ENCODE measurements at places on chromosomes 6 and 20. TPM values are rescaled to one million over a fixed set of nuclear protein-coding genes. Genes with fewer than 3 reads are reported as not detected.

- DNase-seq: no peak
- H3K4me3 ChIP-seq: no peak overlapping the region
- no peaks in the 10 kb centered on the region for H3K36me3 ChIP-seq
- H3K27me3 ChIP-seq: peaks cover 46% of the 10 kb centered on the region
These were observed 98.3 kb upstream of the SASH1 start for GRCh38 chr6:148244217-148244935.

DNA sequence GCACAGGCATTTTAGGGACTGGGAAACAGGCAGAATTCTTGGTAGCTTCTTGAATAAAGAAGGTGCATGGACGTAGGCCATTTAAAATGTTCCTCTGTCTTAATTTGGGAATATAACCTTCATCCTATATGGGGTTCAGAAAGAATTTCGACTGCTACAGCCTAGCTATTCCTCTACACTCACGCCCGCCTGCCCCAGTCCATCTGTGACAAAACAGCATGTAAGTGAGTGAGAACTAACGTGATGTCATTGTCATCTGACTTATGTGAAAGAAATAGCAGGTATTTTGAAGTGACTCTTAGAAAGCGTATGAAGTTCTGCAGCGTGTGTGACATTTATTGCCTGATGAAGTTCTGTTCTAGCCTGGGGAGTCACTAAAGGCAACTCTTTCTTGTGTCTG lies 52.2 kb upstream of the SLC22A1 start:
- no peaks in the 10 kb centered on the region for H3K27me3 ChIP-seq
- no peak overlapping the region for H3K4me3 ChIP-seq
- H3K36me3 ChIP-seq: peaks cover 51% of the 10 kb centered on the region

GRCh38 chr20:41413169-41413568 lies 46.6 kb upstream of the EMILIN3 start:
- peaks cover 8% of the 10 kb centered on the region for H3K4me1 ChIP-seq
- no peak for DNase-seq
- peaks cover 6% of the 10 kb centered on the region for H3K36me3 ChIP-seq
- H3K27ac ChIP-seq: no peak overlapping the region

DNA sequence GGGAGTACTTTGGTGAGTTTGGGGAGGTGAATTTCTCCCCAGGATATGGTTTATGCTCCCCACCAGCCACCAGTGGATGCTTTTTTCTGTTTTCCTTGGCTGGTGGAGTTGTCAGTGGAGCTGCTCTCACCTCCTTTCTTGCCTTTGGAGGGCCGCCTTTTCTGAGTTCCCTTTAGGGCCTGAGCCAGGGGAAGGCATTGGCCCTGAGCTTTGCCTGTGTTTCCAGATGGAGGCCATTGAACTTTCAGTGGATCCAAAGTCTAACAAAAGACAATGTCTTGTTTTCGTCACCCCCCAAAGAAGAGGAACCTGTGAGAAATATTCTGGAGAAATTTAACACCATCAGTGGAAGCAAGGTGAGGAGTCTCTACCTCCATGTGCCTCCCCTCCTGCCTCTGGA lies 4.4 kb upstream of the TMEM14A start:
- H3K27me3 ChIP-seq: no peaks in the 10 kb centered on the region
- H3K4me1 ChIP-seq: peaks cover 21% of the 10 kb centered on the region
- no peak overlapping the region for H3K4me3 ChIP-seq
- H3K36me3 ChIP-seq: no peaks in the 10 kb centered on the region
- no peak for DNase-seq

- H3K36me3 ChIP-seq: no peaks in the 10 kb centered on the region
- H3K4me1 ChIP-seq: no peaks in the 10 kb centered on the region
- no peak for DNase-seq
- H3K27ac ChIP-seq: no peak overlapping the region
These were observed 489.3 kb downstream of the PTPRT start for GRCh38 chr20:42700372-42700771.

The WRNIP1 gene
- total RNA-seq: 40.9 TPM

The DAAM2 gene
- total RNA-seq: not detected

The CST3 gene
- total RNA-seq: 0.22 TPM

The MANEA gene
- 10.2 TPM for total RNA-seq

The TRIM10 gene
- total RNA-seq: 0.39 TPM

Measured in activated T-cell treated with anti-CD3 and anti-CD28 coated beads, Interleukin-2, amount 50 U/mL, for 72 hours (primary cell).